Activated CD8-positive, alpha-beta memory T cell treated with anti-CD3 and anti-CD28 coated beads for 1 hour (primary cell): ENCODE measurements at places on chromosomes 7 and 10.

GRCh38 chr7:158103378-158103777 is 484.2 kb downstream of the PTPRN2 start:
- DNase-seq: no peak

DNA sequence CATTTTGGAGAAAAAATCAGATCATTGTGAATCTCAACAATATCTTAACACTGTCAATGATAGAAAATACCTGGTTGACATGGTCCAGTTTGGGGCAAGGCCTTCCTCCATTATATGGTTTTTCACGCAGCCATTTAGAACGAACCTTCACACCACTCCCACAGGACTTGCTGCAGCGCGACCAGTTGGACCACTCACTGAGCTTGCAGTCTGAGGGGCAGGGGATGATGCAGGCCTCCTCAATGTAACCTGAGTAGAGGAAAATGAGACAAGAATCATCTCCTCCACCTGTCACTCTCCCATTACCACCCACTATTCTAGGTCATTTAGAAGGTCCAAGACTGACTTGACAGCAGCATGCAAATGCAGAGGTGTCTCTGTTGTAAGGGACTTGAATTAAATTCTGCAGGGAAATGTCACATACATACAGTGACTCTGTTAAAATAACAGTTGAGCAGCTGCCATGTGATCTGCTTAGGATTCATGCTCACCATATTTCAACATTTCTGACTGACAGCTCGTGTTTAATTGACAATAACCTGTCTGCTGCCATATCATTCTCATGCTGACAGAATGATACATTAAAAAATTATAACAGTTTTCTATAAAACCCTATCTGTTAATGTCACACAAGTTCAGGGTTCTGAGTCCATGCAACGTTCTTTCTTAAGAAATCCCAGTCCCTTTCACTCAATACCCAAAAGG is 403.0 kb downstream of the THSD7A start:
- no peak for DNase-seq

DNA sequence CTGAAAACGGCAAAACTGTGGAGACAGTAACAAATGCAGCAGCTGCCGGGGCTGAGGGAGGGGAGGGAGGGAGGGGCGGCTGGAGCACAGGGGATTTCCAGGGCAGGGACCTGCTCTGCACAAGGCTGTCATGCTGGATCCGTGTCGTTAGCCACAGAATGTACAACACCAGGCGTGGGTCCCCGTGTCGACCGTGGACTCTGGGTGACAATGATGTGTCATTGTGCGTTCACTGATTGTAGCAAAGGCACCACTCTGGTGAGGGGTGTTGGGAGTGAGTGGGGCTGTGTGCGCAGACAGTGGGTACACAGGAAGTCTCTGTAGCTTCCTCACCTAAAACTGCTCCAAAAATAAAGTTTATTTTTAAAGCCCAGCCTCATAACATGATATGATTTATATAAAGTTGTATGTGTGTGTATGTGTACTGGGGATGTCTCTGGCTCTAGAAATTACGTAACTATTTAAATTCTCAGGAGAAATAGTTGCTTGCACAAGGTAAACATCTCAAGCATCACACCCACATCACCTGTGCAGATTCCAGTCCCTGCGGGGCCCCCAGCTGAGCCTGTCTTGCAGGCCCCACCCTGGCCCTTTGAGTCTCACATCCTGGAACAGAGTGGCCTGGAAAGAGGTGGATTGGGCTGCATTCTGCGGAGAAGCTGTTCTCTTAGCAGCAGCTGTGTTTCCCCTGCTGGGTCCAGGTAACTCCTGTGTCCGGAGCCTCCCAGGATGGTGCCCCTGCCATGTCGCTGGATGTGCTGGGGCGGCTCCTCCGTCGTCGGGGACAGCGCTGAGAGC is 135.7 kb downstream of the DYNC2I1 start:
- no peak for DNase-seq

DNA sequence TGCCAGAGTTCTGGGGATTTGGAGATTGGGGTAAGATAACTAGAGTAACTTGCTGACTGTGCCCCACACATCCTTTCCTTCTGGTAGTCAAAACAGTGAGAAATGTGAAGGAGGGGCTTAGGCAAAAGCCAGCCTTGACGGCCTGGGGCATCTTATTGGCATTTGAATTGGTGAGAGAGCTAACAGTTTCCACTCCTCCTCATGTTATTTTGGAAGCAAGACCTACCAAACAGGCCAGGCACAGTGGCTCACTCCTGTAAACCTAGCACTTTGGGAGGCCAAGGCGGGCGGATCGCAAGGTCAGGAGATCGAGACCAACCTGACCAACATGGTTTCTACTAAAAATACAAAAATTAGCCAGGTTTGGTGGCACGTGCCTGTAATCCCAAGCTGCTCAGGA is 596.6 kb downstream of the GRM8 start:
- no peak for DNase-seq

- no peak for DNase-seq
Measured at GRCh38 chr10:128173386-128173785, 47.2 kb upstream of the MKI67 start.

DNA sequence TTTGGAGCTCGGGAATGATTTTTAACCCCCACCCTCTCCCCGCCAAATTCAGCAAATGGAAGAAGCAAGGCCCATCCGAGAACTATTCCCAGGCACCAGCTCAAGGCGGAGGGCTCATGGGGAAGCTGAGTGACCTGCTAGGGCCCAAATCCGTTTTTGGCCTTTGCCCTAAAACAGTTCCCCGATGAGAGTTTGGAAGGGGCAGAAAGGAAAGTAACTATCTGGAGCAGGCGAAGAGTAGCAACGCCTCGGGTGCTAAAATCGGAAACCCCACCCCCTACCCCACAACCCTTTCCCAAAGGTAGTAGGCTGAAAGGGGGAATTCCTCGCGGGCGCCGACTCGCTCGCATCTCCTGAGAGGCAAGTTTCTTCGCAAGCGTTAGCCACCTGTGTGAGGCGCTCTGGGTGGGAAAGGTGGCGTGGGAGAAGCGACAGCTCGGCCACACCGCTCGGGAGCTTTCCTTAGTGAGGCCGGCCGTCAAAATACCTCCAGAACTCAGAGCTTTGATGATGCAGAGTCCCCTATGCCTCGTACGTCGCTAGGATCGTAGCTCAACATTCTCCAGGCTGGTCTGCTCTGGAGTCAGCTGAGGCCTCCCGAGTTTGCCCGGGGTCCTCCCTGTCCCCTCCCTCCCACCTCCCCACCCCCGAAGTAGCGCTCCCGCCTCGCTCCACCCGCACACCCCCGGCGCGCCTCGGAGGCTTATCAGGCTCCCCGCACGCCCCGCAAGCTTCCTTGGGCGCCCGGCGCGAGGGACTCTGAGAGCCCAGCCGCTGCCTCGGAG is 642 bp upstream of the PRKG1 start:
- DNase-seq: no peak

DNA sequence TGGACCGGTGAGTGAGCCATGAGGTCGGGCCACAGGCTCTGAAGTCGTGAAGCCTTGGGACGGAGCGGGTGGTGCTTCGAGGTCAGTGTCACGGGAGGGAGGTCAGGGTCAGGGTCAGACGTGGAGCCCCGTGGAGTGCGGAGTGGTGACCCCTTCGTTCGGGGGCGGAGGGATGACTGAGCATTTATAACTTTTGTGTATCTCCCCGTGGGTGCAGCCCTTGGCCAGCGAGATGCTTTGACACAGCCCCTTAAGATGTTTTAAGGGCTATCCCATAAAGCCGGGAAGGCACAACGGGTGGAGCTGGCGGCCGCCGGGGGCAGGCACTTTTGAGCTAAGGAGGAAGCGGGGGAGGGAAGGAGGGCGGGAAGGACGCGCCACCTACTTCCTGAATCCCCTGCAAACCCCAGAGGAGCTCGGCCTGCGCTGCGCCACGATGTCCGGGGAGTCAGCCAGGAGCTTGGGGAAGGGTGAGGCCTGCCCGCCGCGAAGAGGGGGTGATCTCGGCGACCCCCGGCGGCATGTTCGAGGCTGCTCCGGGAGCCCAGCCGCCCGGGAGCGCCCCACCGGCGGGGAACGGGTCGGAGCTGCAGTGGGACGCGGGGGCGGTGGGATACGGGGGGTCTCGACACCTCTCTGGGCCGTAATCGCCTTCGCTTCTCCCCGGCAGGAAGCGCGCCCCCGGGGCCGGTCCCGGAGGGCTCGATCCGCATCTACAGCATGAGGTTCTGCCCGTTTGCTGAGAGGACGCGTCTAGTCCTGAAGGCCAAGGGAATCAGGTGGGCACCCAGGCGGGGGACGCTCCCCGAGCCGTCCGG is at the start of gene GSTO1:
TSS of gene GSTO1 (plus strand) at position 400 of the 818 bp plus-strand sequence. CDS start at position 437, 37 bp downstream.
- DNase-seq: peak; percentile 30

DNA sequence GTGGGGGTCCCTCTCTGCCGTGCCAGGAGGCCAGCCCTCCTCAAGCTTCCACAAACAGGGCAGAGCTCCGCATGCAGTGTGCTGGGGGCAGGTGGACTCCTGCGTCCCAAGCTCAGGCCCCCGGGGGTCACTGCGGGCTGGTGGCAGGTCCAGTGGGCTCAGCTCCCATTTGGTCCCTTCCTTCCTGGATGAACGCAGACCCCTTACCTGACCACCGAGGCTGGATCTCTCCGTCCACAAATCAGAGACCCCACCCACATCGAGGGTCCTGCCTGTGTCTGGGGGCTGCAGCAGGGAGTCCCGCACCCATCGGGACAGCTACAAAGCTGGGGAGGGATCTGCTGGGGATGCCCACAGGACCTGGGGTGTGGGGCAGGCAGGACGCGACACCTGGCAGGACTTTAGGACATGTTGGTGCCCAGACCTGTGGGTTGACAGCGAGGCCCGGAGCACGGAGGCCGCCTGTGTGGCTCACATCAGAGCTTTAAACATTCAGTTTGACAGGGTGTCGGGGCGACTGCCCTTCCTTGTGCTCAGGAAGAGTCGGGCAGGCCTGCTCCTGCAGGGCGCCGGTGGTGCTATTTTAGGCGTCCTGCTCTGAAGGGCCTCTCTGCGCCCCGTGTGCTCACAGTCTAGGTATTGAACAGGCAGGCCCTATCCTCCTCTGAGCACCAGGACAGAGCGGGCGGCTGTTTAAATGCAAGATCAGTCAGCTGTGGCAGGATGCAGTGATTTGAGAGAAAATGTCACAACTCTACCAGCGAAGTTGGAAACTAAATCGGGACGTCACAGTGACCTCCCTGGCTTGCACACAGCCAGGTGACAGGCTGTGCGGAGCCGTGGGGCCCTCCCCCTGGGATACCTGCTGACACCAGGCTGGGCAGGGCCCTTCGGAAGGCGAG is 15.9 kb upstream of the CFAP46 start:
- DNase-seq: no peak

DNA sequence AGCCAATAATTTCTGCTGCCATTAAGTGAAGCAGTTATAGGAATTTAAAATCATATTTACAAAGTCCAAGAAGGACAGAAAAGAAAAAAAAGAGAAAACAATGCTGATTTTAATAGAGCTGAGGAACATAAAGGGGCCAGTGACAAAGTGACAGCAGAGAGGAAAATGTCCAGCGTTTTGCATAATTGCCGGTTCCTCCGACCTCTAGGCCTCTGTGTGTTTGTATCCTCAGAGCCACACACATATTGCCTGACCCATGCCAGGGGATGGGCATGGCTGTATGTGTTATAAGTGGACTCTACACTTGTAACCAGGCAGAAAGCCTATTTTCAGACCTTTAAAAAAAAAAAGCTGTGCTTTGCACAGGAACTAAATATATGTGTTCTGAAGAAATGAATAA is 366.8 kb upstream of the C7orf33 start:
- no peak for DNase-seq

- DNase-seq: no peak
Measured at GRCh38 chr10:88212069-88212468, 348.6 kb downstream of the PTEN start.
